ENCODE measurements at places on chromosomes 12 and 14.

DNA sequence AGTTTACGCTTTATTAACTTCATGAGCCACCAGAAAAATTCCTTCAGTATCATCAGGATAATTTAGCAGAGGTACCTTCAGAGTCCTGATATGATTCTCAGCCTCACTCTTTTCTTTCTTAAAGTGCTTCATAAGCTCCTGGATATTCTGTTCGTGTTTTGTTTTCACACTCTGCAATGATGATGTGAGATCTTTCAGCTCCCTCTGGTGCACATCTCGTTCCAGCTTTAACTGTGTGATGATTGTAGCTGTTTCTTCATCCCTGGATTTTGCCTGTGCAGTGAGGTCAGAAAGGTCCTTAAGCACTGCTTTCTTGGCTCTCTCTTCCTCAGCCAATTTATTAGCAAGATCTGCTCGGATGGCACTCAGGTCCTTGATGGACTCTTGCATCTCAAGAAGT is 156.7 kb downstream of the CEP128 start:
- no peak for DNase-seq

DNA sequence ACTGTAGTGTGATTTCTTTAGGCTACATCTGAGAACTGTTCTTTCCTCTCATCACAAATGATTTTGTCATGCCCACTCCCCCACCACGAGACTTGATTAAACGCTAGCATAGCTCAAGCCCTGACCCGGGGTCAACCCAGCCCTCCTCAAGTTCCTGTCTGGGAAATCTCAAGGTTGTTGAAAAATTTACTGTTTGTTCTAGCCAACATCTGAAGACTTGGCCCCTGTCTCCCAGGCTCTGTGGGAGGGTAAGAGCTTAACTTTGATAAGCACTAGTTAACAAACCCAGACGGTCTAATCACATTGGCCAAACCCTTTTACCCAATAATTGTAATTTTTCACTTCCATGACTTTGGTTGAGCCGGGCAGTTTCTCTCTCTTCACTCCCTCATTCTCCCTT is 86.2 kb upstream of the AMIGO2 start:
- no peak for DNase-seq

DNA sequence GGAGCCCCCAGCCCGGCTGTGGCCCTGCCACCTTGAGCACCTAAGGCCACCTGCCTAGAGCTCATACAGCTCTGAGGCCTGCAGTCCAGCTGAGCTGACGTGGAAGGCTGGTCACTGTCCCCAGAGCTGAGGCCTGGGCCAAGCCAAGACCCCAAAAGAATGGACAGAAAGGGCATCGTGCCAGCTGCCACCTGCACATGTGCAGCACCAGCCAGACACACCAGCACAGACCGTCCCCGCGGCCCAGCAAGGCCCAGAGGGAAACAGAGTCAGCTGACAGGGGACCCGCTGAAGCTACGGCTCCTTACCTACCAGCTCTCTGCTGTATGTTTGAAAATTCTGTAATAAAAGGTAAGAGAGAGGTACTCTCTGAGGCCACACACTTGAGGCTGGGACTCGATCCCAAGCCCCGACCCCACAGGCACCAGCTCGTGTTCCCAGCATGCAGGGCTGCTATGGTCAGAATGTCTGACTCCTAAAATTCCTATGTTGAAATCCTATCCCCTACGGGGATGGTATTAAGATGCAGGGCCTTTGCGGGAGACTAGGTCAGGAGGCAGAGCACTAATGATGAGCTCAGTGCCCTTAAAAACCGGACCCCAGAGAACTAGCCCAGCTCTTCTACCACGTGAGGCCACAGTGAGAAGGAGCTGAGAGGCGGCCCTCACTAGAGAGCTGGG is 25.4 kb downstream of the BRF1 start:
- DNase-seq: no peak

DNA sequence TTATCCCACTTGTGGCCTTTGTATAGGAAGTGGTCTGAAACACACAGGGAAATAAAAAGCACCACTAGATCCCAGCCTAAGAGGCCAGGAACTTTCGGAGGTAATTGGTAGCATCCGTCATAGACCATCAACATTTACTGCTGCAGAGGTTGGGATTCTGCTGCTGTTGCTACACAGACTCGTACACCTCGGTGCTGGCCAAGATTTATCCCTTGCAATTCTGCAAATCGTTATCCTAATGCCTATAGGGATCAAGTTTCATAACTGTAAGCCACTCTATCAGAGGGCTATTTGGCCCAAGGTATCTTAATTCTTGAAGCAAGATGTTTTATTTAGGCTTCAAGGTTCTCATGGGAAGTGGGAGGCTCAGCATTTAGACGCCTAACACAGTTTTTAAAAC is 913.6 kb downstream of the GALC start:
- no peak for DNase-seq

DNA sequence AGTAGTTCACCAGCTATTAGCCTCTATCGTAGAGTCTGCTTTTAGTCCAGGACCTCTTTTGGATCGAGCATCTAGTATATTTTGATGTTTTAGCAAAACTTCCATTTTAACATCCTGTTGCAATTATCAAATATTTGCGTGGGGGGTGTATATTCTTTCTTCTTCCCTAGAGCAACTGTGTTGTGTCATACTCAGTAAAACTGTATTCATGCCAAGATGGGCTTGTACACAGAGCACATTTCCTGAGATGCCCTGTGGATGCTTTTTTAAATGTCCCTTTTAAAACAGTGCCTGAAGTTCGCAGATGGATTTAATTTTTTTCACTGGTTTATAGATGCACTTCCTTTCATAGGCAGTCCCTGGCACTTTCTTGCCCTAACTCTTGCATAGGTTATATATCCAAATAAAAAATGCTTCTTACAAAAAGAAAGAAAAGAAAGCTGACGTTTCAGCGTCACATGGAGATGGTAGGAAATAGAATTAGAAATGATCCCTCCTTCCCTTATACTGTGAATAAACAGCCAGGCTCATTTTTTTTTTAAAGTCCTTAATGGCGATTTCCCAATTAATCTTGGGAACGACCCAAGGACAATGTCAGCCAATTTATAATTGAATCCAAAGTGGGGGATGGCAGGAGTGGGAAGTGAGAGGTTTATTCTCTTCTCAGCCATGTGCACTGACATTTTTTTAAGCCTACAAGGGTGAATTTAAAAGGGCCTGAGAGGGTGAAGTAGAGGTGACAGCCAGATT is 247.0 kb downstream of the SLC41A2 start:
- no peak for DNase-seq

DNA sequence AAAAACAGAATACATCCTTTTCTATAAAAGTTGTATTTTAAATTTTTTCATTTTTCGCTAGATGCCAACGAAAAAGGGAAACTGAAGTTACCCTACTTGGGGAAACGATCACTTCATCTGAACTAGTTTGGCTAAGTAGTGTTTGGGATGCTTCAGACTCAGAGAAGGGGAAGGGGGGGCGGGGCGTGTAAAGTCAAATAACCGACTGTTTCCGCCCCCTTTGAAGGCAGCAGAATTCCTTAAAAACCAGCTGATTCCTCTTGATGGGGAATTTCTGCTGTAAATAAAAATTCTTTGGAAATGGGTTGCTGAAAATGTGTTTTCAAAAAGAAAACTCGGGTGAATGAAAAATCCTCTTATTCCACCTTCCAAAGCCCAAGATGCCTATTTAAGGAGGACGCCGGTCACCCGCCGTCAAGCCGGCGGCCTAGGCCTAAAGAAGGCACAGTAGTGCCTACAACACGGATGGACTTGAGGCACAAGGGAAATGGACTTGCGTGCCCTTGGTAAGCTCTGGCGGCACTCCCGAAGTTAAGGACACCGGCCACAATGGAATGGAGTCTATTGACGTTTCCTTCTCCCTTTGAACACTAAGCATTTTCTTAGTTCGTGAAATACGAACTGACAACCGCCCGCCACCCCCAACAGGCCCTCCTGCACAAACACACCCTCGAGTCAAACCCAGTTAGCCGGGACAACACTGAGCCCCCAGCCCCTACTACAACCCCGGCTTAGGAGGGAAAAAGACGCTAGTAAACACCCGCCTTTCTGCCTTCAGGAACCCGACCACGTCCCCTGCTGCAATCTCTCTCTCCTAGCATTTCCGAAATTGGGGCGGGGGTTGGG is 1.9 kb downstream of the ATXN2 start:
- DNase-seq: no peak

- DNase-seq: no peak
Measured at GRCh38 chr12:115964626-115965025, 312.9 kb downstream of the MED13L start.

GRCh38 chr14:69687606-69688298 is 76.4 kb downstream of the SUSD6 start:
- DNase-seq: no peak

- DNase-seq: peak; percentile 52
Measured at GRCh38 chr12:116559162-116559935, at the start of gene MAP1LC3B2. Gene MAP1LC3B2 (plus strand): TSS chr12:116559381. CDS start chr12:116575943, 16,562 bp downstream.

GRCh38 chr12:14239935-14240872 is 125.3 kb upstream of the ATF7IP start:
- DNase-seq: no peak

DNA sequence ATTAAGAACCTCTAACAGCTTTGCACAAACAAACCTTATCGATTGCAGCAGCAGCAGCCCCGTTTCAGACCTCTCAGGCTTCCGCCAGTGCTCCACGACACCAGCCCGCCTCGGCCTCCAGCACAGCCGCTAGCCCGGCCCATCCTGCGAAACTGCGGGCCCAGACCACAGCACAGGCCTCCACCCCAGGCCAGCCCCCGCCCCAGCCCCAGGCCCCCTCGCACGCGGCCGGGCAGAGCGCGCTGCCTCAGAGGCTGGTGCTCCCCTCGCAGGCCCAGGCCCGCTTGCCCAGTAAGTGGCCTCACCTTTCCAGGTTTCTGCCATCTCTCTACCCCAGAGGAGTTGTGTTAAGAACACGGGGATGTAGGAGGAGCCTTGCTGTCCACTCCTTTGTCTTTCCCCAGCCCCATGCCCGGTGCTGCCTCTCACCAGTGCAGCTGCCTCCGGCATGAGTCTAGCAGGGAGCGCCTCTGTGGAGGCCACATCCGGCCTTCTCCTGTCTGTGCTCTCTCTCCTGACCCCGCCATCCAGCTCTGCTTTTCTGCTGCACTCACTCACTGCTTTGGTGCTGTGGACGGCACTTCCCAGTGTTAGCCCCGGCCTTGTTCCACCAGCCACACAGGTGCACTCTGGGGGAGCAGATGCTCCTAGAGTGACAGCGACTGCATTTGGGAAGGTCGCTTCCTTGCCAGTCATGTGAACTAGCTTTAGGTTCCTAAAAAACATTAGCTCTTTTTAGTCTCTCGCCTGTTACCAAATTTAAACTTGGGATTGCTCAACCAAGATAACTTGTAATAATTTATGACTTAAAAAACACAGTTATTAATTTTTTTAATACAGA is 71.5 kb downstream of the EP400 start:
- DNase-seq: no peak

- DNase-seq: no peak
Measured at GRCh38 chr14:100915560-100915959, 12.0 kb upstream of the RTL1 start.

DNA sequence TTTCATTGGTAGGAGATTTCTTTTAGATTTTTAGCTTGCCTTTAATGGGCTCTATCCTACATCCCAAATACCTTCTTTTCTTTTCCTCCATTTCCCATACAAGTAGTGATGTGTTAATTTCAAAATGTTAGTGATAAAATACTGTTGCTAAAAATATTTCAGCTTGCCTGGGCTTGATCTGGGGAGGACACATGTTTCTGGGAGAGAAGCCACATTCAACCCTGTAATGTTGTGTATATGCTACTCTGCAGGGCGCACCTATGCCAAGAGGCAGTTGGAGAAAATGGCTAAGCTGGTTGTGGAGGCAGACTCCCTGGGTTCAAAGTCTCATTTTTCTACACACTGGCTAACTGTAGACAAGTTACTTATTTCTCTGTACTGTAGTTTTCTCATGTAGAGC is 26.3 kb downstream of the FLRT2 start:
- no peak for DNase-seq

GRCh38 chr12:108584456-108585065 is 13.3 kb downstream of the TMEM119 start:
- no peak for DNase-seq

- no peak for DNase-seq
Measured at GRCh38 chr12:132804426-132804861, 24.2 kb downstream of the GOLGA3 start.

GRCh38 chr12:126903027-126903876 is 1363.7 kb upstream of the TMEM132C start:
- DNase-seq: no peak

GRCh38 chr12:21483531-21483930 is 17.9 kb downstream of the RECQL start:
- no peak for DNase-seq

- DNase-seq: no peak
Measured at GRCh38 chr12:25135531-25136154, 59.3 kb downstream of the DNAI7 start.

DNA sequence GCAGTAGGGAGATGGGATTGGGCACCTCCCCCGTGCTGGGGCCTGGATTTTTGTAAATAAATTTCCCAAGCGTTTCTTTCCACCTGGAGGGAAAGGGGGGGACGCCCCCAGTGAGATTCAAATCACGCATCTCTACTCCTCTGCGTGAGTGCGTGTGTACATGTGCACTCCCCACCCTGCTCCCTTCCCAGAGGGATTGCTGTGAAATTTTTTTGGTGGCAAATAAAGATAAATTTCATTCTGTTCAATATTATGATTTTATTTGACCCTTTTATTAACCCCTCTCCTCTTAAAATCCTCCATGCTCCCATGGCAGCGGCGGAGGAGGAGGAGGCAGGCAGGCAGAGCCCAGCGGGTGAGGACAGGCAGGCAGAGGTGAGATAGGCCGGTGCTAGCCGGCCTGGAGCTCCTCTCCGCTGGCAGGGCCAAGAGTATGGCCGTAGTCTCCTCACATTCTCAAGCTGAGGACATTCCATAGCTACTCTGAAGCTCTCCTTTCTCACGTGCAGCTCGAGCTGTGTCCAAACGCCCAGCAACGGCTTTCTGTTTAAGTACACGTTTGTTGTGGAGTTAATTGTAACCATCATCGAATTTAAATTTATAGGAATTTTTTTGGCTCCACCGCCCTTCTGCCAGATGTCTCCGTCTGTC is 1.5 kb upstream of the HOTAIR start:
- DNase-seq: no peak

- no peak for DNase-seq
Measured at GRCh38 chr14:101844219-101844618, 82.7 kb downstream of the PPP2R5C start.

DNA sequence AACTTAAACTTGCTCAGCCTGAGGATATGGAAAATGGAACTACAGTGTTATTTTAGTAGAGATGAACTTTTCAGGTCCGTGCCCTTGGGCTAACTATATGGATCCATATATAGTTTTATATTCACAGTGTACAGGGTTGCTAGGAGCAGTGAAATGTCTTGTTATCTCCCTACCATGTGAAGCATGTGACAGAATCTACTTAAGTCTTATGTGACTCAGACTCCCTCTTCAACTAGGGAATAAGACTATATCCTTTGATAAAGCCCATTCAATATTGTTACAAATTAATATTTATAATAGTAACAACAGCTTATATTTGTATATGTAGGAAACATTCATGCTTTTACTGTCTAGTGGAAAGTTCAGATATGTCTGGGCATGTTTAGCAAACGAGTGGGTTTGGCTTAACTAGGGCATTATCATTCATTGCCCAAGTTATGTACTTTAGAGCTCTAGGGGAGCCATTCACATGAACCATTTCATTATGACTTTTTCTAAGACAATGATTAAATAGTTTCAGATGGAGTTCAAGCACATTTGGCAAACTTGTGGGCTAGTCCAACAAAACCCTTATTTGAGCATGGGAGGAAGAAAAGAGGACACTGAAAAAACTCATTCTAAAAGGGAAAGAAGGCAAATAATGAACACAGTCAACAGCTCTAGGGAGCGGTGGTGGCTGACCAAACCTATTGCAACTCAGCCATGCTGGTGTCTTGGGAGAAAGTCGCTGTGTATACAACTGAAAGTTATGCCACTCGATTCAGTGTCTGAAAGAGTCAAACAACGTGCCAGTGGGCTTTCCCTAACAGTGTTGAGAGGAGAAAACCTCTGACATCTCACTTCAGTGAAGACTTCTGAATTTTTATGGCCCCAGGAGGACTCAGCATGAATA is 305.9 kb upstream of the G2E3 start:
- no peak for DNase-seq

Measured in stimulated activated CD8-positive, alpha-beta memory T cell treated with anti-CD3 and anti-CD28 coated beads, Interleukin-7, amount 100 ng/mL, for 1 hour (primary cell).